ENCODE measurements at places on chromosomes 1 and 21.

DNA sequence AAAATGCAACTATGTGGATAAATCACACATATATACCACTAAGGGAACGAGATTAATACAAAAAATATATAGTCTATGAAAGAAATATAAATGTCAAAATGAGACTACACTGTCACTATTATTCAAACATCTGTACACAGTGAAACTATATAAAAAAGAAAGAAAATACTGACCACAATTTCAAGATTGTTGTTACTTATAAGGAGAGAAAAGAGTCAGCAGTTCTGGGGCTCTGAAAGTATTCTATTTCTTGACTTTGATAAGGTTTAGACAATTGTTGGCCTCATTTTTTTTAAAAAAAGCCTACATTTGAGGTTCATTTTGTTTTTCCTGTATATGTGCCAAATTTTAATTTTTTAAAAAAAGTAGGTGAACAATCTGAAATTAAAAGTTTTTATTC, 319.3 kb upstream of the CHRM3 start:
- no peak for DNase-seq

DNA sequence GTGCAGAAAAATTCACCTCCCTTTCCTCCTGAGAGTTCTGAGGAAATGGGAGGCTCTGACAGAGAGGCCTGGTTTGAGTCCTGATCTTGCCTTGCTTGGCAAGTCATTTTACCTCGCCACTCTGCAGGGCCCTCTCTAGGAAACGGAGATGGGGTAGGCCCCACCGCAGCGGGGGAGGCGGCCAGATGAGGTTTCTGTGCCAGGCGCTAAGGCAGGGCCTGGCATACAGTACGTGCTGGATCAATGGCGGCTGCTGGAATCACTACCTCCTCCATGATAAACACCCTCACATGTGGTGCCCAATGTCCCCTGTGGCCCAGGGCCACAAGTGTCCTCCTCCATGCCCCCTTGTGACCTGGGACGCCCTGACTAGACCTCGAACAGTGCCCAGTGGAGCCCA, 499 bp upstream of the PLEKHG5 start:
- no peak for DNase-seq

DNA sequence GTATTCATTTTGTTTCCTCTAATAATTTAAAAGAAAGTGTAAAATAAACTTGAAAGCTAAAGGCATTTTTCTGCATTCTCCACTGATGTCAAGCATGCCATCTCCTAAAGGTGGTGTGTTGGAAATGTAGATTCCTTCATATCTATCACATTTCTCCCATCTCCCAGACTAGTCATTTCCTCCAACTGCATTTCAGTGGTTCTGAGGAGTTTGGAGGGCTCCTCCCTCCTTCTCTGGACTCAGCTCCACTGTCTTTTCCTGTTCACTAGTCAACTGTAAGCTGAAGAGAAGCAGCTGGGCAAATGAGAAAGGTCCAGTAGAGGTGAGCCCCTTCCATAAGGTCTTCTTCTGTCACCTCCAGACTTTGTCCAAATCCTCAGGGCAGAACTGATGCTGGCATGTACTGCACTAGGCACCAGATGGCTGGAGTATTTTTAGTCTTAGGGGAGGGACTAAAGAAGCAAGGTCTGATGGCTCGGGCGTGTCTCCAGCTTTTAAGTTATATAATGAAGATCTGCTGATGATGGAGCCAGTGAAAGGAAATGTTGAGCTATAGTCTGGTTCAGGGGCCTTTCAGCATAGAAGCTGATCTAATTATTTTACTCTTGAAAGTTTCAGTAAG, 186.1 kb downstream of the NTNG1 start:
- DNase-seq, result no peak

GRCh38 chr1:223482132-223482531, 88.9 kb downstream of the CCDC185 start:
- DNase-seq, result no peak

- DNase-seq, result peak; percentile 2
These were observed 42.6 kb upstream of the PTGS2 start for GRCh38 chr1:186722711-186723309.

GRCh38 chr21:41207401-41208375, 39.7 kb downstream of the BACE2 start:
- peak; percentile 78 for DNase-seq

DNA sequence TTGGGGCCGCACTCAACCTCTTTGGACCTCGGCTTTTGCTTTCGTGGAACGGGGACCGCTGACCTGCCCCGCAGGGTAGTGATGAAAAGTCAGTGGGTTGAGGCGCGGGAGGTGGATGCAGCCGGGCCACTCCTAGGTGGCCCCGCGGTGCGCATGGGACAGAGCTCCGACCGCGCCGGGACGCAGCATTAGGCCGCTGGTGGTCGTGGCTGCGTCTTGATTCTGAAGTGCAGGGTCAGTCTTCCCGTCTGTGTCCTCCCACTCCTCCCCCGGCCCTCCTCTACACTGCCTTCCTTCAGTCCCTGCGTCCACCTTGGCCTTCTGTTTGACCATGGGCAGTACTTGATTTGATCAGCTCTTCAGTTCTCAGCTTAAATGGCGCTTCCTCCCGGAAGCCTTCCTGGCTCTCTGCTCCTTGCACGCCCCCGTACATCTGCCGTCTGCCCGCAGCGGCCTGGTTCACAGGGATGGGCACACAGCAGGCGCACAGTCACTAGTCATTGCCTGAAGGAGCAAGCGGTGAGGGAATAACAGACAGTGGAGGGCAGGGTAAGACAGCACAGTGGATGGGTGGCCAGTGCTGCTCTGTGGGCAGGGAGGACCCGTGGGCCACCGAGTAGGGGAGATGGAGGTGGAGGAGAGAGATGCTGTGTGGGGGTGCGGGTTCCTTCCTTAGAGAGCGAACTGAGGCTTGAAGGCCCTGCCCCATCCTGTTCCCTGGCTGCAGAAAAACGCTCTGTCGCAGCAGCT, 633 bp downstream of the THEMIS2 start:
- DNase-seq, result no peak

- no peak for DNase-seq
These were observed 81.5 kb upstream of the UBE2U start for GRCh38 chr1:64121766-64122385.

- DNase-seq, result no peak
These were observed 805 bp downstream of the ZNHIT6 start for GRCh38 chr1:85707267-85707989.

DNA sequence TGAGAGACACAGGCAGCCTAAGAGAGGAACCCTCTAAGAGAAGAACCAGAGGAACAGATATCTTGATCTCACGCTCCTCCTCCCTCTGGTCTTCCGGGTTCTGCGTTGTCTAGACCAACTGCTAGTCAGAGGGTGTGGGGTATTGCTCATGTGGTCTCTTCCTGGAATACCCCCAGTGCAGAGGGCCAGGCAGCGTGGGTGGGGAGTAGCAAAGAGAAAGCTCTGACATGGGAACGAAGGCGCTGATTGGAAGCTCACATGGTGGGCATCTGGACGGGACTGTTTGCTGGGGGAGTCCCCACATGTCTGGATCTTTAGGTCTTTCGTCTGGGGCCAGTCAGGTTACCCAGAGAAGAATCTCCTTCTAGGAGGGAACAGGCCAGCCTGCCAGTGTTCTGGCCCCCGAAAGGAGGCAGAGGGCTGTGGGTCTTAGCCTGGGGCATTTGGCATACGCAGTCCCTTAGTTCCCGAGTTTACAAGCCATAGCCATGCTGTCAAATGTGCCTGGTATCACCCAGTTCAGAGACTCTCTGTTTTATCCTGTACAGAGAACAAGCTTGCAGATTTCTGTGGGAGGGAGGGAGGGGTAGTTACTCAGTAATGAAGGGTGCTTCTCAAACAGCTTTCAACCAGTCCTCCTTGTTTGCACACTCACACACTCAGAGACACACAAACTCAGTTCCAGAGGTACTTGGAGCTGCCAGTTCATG, 18.3 kb upstream of the IL6R start:
- no peak for DNase-seq

DNA sequence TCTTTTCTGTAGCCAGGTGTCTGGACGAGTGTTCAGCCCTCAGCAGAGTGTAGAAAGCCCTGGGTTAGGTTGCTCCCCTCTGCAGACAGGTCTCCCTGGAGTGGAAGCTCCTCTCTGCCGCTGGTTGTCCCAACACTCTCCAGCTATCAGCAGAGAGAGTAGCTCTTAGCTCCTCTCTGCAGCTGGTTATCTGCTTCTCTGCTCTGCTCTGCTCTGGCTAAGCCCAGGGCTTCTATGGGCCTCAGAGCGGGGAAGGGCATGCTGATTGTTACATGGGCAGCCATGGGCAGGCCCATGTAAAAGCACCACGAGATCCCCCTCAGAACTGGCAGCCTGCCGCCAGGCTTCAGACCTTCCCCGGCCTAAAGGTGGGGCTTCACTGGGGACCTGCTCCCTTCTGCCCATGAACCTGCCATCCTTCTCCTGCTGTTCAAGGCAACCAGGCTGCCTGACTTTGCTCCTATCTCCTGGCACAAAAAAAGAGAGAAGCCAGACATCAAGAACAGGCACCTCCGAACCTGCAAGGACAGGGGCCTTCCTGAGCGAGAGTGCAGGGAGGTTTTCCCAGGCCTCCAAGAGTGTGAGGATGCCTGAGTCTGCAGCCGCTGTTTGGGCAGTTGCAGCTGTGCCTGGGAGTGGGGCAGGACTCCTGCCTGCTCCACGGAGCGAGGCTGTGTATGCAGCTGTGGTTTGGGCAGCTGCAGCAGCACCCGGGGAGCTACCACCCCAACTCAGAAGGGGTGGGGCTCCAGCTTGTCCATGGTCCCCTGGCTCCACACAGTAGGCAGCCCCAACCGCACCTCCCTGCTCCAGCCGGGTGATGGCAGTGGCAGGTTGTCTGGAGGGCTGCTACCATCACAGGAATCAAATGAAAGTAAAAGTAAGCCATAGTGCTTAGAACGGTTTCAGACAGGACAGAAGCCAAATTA, 973.7 kb downstream of the LTN1 start:
- DNase-seq, result peak; percentile 2

GRCh38 chr1:65174585-65174984, 26.6 kb downstream of the AK4 start:
- no peak for DNase-seq

DNA sequence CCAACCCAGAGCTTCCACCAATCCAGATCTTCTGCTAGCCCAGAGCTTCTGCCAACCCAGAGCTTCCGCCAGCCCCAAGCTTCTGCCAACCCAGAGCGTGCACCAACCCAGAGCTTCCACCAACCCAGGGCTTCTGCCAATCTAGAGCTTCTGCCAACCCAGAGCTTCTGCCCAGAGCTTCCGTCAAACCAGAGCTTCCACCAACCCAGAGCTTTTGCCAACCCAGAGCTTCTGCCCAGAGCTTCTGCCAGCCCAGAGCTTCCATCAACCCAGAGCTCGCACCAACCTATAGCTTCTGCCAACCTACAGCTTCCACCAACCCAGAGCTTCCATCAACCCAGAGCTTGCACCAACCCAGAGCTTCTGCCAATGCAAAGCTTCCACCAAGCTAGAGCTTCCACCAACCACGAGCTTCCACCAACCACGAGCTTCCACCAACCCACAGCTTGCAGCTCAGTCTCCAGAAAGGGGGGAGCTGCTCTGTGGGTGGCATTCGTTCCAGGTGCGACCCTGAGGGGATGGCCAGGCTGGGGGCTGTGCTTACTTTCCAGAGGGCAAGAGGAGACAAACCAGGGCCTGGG, 23.8 kb downstream of the CRYAA start:
- DNase-seq, result no peak

DNA sequence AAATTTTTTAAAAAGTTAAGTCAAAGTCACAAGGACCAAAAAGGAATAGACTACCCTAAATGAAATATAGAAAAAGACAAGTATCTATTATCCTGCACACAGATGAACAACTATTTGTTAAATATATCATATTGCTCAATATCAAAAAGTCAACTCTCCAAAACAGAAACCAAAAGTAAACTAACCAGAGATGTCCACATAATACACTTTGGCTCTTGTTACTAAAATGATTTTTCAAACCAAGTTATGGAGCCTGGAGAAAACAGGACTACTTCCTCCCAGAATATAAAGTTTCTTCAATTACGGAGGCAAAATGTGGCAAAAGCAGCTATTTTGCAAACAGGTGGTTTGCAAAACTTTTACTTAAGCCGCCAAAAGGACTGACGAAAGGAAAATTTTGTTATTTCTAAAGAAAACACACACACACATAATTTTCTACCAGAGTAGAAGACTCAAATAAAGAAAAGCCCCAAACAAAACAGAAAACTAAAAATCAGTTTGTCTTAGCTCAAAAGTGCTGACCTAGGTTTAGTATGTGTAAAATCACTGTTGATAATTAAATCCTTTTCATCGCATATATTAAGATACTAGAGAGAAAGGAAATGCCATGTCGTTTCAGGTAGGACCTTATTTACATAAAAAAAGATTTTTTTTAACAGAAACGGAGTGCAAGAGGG, 1.1 kb downstream of the DPYD start:
- DNase-seq, result no peak

DNA sequence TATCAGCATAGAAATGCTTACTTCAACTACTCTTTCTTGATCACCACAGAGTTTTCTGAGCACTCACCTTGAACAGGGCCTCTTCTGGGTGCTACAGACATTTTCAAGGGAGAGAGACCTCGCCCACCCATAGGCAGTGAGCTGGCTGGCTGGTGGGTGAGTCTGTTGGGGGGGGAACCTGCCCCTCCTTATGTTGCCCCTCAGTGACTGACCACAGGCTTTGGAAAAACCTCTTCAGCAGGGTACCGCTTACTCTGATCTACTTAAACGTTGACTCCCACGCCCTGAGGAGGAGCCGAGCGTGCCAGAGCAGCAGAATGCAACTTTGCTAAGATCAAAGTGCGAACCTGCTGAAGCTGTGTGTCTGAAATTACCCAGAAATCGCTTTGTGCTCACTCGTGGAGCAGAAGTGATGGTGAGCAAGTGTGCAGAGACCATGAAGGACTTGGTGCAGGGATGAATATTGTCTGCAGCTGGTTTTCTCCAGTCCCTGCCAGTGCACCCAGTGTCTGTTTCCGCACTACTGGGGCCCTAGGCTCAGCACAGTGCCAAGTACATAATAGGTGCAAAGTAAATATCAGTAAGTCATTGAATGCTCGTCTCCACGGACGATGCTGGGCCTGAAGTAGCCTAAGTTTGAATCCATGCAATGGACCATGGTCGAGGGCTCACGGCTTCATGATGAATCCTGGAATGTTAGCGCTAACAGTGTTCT, 158.7 kb upstream of the IRF2BP2 start:
- no peak for DNase-seq

DNA sequence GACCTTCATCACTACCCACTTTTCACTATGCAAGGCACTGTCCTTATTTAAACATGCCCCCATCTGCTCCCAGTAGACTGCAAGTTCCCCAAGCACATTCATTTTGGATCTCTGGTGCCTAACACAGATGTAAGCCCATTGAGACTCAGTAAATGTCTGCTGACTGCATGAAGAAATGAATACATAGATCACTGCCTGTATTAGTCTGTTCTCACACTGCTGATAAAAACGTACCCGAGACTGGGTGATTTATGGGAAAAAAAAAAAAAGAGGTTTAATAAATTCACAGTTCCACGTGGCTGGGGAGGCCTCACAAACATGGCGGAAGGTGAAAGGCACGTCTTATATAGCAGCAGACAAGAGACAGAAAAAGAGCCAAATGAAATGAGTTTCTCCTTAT, 204.9 kb downstream of the ATG4C start:
- DNase-seq, result no peak

DNA sequence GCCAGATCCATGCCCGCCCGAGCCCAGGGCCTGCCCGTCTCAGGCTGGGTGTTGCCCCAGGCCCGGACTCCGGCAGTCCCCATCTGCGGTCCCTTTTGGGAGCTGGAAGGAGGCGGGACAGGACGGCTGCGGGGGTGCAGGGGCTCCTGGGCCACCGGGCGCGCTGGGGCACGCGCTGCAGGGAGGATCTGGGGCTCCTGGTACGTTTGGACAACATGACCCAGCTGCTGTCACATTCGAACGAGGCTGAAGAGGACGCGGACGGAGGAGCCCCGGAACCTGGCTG, 6.6 kb upstream of the CALML6 start:
- DNase-seq, result no peak

GRCh38 chr1:211371406-211372105, 44.9 kb downstream of the TRAF5 start:
- DNase-seq, result no peak

GRCh38 chr1:65247419-65248359, 61.7 kb upstream of the DNAJC6 start:
- DNase-seq, result no peak

All from NCI-H345 (cell line).